ENCODE measurements at places on chromosomes 1 and 21.

- no peak for DNase-seq
Measured at GRCh38 chr21:32554832-32555638, 30.3 kb downstream of the TCP10L start.

DNA sequence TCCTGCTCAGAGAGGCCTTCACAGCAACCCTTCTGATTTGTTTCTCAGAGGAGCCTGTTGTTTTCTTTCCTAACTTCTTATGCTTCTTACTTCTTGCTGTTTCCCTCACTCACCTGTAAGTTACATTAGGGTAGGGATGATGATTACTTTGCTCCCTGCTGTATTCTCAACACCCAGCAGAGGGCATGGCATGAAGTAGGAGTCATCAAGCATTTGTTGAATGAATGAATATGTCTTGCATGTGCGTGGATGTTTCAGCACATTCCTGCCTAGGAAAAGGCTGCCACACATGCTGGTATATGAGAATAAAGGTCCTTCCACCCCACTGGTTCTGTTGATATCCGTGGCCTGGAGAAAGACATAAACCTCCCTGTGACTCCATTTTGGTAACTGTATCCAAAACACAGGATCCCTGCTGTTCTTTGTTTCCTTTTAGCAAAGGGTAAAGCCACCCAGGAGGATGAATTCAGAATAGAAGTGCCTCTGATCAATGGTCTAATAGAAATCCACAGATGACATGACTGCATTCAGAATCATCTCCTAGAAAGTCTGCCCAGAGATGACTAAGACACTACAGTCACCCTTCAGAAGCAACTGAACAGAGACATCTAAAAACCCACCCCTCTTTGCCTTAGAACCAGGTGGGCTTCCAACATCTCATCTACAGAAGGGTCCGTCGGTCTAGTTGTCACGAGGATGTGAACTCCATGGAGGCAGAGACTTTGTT lies 168.8 kb downstream of the ZSCAN20 start:
- DNase-seq: peak; percentile 71

GRCh38 chr1:20413136-20413775 lies 72.8 kb downstream of the CAMK2N1 start:
- peak; percentile 89 for DNase-seq

- no peak for DNase-seq
Measured at GRCh38 chr1:114093624-114094362, 59.9 kb downstream of the SYT6 start.

DNA sequence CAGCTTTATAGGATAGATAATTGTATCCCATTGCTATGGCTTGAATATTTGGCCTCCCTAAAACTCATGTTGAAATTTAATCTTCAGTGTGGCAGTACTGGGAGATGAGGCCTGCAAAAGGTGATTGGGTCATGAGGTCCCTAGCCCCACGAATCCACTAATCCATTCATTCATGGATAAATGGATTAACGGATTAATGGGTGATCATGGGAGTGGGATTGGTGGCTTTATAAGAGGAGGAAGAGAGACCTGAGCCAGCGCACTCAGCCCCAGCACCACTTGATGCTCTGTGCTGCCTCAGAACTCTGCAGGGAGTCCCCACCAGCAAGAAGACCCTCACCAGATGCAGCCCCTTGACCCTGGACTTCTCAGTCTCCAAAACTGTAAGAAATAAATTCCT lies 32.0 kb downstream of the S100A6 start:
- no peak for DNase-seq

- DNase-seq: no peak
Measured at GRCh38 chr1:79122521-79122920, 116.0 kb upstream of the ADGRL4 start.

DNA sequence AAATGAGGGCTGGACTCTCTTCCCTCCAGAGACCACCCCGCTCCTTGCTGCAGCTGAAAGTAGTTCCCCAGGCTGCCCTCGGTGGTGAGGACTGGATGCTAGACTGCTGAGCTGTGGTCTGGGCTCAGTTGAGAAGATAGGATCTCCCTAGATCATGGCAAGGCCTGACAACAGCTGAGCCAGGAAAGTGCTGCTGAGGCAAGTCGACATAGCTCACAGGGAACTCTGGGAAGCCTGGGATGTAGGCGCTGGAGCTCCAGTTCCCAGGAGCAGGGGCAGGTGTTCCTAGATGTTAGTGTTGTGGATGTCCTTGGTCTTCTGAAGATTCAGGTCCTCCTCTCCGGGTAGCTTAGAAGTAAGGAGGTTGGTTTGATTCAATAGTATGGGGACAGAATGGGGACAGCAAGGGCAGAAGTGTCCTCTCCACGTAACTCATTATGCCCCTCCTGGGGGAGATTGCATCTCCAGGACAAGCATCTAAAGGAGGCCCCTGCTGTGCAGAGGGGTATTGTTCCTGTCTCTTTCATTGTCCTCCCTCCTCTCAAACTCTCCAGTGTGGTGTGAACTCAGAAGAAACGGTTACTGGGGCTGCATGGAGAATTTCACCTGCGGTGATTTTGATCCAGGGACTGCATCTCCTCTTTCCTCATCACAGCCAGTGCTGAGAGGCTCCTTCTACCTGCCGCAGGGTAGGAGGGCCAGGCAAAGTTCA lies 3.7 kb downstream of the CYB561D1 start:
- DNase-seq: no peak

DNA sequence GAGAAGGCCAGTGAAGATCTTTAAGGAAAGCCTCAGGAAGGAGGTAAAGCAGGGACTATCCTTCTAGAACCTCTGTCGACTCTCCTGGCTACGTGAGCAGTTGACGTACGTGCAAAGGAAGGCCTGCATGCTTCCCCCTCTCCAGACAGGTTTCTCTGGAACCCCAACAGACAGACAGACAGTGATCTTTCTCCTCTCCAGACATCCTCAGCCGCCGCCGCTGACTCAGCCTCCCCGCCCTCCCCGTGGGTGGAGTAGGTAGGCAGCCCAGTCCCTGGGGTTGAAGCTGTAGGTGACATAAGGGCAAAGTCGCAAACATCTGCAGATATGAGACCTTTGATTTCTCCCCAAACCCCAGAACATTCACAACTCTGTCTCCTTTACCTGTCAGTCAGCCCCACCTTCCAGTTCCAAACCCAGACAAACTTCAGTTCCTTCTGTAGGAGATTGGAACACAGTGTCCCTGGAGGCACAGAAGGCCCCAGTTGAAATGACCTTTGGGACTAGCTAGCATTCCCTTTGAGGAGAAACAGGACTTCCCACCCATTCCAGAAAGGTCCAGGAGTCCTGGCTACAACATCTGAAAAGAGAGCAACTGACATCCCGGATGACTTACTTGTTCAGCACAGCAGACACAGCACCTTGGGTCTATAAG lies 146.0 kb upstream of the JUN start:
- DNase-seq: peak; percentile 18

GRCh38 chr1:58746182-58746581 lies 37.7 kb downstream of the JUN start:
- DNase-seq: no peak

DNA sequence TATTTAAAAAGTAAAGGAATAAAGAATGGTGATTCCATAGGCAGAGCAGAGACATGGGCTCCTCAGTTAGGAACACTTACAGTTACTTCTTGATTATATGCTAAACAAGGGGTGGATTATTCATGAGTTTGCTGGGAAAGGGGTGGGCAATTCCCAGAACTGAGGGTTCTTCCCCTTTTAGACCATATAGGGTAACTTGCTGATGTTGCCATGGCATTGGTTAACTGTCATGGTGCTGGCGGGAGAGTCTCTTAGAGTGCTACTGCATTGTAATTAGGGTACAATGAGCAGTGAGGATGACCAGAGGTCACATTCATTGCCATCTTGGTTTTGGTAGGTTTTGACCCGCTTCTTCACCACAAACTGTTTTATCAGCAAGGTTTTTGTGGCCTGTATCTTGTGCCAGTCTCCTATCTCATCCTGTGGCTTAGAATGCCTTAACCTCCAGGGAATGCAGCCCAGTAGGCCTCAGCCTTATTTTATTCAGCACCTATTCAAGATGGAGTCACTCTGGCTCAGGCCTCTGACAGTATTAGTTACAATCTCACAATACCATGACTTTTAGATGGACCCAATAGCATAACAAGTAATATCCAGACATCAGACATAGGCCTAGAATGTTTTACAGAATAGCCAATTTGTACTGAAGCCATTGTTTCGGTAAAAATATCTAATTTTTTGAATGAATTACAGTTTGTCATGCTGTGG lies 106.8 kb downstream of the ZBTB18 start:
- DNase-seq: no peak

DNA sequence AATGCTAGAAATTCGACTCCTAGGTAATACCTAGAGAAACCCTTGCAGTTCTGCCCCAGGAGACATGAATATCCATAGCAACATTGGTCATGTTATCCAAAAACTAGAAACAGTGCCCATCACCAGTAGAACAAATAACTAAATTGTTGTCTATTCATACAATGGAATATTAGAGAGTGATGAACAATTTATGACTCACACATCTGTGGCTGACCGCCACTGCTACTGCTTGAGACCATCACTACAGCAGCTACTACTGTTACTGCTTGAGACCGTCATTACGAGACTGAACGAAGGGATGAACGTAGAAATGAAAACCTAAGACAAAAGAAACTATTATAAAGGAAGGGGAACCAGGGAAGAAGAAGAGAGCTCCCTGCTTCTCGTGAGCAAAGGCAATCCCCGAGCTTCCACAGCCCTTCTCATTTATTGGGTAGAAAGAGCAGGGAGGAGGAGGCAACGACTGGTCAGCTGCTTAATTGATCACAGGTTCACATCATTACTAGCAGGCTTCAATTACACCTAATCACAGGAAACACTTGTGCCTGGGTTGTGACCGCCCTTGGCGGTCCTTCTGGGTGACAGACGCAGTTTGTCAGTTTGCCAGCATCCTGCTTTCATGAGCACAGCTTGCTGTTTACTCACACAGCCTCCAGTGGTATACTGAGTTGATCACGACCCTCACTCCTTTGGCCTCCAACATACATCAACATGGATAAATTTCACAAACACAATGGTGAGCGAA lies 14.1 kb upstream of the PADI4 start:
- no peak for DNase-seq

All from MG63 (cell line).